Activated naive CD8-positive, alpha-beta T cell treated with anti-CD3 and anti-CD28 coated beads, Interleukin-2, amount 10 ng/mL, durations not matched to agents 7 days and 5 days (primary cell): ENCODE measurements at places on chromosomes 13 and 19.

DNA sequence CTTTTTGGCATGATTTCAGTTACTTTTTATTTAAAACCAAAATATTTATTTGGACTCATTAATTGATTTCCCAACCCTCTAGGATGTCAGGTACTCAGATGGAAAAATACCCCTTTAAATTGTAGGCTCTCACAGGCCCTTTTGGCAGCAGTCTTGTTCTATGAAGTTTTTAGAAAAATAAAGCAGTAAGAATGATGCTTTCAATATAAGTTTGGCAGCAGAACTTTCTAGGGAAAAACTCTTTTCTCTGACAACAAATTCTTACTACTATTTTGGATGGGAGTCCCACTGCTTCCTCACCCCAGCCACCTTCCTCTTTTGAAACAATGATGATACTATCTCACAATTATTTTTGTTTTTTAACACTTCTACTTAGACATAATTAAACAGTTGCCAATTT is 581.6 kb upstream of the SGCG start:
- no peak for DNase-seq

DNA sequence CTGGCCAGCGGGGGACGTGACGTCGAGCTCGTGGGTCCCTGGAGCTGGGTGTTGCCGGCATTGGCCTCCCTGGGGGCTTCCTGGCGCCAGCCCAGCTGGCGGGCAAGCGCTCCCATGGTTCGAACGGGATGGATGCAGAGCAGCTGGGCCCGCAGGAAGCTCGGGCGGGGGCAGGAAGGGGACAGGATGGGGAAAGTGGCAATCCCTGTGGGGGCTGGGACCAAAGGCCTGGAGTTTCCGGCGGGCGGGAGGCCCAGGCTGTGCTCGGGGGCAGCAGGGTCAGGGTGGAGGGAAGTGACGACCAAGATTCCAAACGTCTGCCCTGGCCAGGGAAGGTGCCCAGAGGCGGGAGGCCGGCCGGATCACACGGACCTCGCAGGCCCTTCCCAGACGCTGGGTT is 19.3 kb downstream of the PALM start:
- no peak for DNase-seq

DNA sequence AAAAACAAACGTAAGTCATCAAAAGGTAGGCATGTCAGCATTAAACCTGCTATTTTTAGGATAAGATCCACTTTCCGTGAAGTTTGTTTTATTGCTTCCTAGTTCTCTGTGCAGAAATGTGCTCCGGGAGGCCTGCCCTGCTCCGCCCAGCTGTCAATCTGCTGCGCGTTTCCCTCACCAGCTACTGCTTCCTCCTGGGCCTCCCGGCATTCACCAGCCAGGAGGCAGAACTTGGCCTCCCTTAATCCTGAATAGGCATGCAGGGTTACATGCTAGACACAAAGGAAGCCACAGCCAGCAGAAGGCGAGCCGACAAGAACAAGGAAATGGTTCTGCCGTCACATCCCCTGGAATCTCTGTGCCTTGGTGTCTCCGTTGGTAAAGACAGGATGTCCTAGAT is 386.2 kb downstream of the IRS2 start:
- no peak for DNase-seq

DNA sequence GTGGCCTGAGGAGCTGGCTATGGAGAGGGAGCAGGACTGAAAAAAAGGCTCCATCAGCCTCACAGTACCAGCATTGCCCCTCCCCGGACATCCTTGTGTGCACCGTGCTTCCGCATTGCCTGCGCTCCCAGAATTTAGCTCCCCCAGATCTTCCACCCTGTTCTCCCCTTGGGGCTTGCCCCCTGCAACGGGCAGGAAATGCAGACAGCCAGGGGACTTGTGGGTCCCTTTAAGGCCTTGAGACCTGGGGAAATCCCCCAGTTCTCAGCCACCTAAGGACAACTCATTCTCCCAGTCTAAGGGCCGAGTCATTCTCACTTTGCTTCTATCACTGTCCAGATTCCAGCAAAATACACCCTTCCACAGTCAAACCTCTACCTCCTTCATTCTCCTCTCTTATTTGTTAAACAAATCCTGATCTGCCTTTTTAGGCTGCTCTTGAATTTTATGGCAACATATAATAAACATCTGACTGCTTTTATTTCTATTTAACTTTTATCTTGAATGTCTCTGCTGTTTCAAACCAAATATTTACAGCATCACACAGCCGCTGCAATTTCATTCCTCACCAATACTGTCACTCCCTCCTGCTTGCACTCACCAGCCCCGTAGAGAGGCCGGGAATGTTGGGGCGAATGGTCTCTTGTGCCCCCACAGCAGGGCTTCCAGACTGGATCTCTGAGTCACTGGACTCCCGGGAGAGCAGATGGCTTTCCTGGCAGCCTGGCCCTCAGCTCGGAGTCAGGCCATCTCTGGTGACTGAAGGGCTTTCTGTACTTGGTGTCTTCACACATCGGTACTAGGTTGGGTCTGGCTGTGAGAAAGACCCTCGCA is 221.9 kb downstream of the TSHZ3 start:
- DNase-seq: no peak

DNA sequence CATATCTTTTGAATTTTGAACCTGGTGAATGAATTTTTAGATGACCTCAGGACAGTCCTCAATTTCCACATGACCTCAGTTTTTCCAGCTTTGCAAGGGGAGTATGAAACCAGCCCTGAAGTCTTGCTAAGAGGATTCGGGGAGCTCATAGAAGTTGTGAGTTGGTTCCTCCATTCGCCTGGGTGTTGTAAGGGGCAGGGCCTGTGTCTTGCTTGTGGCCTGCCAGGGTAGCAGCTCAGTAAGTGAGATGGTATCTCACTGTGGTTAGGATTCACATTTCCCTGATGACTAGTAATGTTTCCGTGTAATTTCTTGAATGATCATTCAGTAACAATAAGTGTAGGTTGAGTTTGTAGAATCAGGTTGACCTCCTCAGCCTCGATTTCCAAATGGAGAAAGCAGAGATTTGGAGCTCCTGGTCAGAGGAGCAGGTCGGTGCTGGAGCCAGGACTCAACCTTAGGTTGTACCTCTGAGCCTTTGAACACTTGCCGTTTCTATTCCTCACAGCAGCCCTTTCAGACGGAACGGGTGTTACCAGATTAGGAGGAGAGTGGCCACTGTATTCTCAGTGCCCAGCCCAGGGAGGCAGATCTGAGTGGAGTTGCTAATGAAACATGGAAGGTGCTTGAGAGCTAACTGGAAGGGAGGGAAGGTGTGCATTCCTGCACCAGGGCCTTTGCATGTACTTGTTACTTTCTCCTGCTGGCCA is 14.6 kb downstream of the NACC1 start:
- DNase-seq: no peak

DNA sequence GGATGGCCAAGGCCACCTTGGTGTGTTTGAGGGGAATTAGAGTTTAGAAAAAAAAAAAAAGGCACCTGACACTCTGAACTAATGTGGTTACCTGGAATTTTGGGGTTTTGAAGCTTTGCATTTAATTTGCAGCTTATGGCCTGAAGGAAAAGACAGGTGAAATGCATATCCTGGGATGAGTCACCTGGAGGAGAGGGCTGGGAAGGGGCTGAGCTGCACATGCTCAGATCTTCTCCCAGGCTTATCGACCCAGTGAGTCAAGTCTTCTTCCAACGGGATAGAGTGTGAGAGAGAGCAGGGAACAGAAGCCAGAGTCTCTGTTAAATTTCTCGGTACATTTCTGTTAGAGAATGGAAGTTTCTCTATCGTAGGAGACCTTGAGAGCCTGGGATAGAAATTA is 29.7 kb upstream of the ALOX5AP start:
- DNase-seq: no peak

DNA sequence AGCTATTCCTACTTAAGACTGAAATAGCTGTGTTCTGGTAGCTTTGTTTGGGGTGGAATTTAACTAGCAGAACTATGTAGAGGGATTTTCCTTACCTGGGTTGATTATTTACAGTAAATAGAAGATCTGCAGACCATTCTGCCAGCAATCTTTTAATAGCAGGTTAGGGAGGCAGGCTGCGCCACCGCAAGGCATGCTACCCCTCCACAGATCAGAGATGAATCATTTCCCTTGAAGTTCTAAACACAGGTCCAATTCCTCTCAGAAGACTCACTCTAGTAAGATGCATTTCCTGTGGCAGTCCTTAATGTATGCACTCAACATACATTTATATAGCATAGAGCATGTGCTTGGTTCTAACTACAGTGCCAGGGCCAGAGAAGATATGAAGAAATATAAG is 109.0 kb downstream of the TNFRSF19 start:
- DNase-seq: no peak

DNA sequence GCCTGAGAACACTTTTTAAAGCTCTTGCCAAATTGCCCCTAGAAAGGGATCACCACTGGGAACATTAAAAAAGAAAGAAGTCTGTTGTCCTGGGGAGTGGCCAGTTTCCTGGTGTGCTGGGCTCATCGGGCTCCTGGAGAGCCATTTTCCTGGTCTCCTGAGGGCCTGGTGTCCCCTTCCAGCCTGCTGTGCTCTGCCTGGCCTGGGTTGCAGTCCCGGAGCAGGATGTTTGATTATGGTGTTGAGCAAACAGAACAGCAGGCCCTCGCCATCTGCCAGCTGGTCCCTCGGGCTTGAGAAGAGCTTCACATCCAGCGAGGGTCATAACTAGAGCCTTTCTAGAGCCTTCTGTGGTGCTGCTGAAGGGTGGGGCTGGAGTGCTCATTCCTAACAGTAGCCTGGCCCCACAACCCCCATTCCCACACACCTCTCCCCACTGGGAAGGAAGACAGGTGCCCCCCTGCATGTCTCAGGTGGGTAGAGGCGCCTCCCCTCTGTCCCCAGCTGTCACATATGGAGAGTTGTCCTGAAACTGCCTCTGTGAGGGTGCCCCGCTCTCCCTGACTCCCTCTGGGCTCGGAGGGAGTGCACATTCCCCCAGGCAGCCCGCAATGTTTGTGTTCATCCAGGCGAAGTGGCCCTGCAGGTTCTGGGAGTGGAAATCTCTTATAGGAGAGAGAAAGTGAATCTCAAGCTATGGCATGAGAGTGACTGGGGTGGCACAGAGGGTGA is 151.1 kb downstream of the SIPA1L3 start:
- DNase-seq: no peak

DNA sequence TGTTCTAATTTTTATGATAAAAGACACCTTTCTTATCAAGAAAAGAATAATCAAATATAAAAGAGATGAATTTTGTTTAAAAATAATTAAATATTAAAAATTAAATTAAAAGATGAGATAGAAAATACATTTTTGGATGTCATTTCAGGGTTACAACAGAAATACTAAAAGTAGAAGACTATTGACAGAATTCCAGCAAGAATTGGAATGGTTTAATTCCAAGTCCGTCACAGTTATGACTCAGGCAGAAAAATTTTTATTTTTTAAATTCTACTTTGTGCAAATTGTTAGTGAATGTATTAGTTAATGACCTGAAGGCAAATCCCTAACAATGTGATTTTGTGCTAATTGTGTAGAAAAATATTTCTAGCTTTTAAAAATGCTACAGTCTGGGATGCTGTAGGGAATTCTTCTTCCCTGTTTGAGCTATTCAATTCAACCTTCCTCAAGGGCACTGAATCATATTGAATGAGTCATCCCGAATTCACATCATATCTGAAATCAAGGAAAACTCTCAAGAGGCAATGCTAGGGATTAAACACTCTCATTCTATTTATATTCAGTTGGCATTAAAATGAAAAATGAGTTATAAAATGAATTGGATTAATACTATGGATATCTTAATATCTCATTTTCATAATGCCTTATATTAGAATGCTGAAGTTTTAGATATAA is 633.5 kb upstream of the ATXN8OS start:
- DNase-seq: no peak

DNA sequence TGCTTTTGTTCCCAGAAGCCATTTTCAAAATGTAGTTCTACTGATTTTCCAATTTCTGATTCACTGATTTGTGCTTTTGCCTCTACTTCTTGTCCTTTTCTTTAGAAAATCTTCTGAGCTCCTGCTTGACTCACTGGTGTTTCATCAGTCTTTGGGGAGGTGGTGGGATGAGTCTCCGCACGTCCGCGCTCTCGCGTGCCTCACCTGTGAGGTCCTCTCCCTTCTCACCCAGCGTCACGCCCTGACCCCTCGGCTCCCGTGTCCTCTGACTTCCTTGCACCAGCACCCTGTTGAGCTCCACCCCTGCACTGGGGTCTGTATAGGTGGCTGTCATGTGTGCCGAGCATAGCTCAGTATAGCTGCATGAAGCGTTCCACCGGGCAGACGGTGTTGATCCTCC is 52.7 kb upstream of the MCF2L start:
- DNase-seq: no peak

- DNase-seq: no peak
These were observed 610 bp downstream of the ZNF791 start for GRCh38 chr19:12611361-12611699.

DNA sequence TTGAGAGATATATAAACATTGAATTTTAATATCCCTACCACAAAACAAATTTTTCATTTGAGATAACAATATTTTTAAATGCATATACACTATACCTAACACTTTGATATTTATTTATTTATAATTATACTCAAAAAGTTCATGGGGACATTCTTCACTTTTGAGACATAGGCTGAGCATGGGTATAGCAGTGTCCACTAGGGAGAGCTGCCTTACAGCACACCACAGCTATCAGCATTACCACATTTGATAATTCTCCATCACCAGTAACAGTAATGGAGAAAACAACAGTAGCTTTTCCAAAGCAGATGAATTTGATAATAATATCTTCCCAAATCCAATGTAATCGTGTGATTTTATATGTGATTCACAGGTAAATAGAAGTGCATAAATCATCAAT is 626.1 kb downstream of the DACH1 start:
- DNase-seq: no peak

DNA sequence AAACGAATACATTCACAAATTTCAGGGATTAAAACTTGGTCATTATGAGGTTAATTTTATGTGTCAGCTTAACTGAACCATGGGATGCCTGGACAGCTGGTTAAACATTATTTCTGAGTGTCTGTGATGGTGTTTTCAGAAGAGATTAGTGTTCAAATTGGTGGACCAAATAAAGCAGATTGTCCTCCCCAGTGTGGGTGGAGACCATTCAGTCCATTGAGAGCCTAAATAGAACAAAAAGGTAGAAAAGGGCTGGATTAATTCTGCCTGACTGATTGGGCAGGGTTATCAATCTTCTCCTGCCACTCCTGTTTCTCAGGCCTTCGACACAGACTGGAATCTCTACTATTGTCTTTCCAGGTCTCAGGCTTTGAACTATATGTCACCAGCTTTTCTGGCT is 203.8 kb upstream of the SLITRK6 start:
- DNase-seq: no peak

GRCh38 chr19:588741-589692 is 664 bp upstream of the HCN2 start:
- no peak for DNase-seq

GRCh38 chr13:65605396-65605795 is 1624.7 kb downstream of the PCDH9 start:
- no peak for DNase-seq

DNA sequence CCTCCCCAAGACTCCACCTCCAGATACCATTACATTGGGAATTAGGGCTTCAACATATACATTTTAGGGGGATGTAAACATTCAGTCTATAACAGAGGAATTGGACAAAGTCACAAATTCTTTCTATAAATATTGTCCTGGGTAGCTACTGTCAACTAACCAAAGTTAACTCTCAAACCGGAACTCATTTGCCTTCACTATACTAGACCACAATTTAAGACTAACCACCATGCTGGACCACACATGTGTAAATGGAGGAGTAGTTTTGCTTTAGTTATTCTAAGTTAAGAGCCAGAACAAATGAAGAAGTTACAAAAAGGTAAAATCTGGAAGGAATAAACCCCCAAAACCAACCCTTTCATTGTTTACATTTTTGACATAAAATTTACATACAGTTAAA is 222.8 kb downstream of the NDFIP2 start:
- no peak for DNase-seq

GRCh38 chr13:37595162-37595561 is 3.4 kb downstream of the POSTN start:
- DNase-seq: no peak
